Kidney (tissue), 22 donors: ENCODE measurements at places on chromosomes 16 and 17. TPM values are rescaled to one million over a fixed set of nuclear protein-coding genes. Genes with fewer than 3 reads are reported as not detected.

The SEC14L5 gene
- 0.16 TPM for total RNA-seq

The NPIPB6 gene
- 2.4 TPM for total RNA-seq

The CCNF gene
- total RNA-seq, result 2.9 TPM

The NPIPA8 gene
- total RNA-seq, result 4.8 TPM

The CIBAR2 gene
- total RNA-seq, result 1.6 TPM

The NPTX1 gene
- 0.31 TPM for total RNA-seq

The APOBR gene
- total RNA-seq, result 3.2 TPM

The UNC13D gene
- 26.1 TPM for total RNA-seq

The ERN1 gene
- total RNA-seq, result 37.0 TPM

The WFIKKN1 gene
- 0.69 TPM for total RNA-seq

The TSR1 gene
- total RNA-seq, result 24.4 TPM

The SLC38A7 gene
- 22.7 TPM for total RNA-seq

The C16orf89 gene
- 5.4 TPM for total RNA-seq

The FOXL1 gene
- 2.0 TPM for total RNA-seq

The CLEC18A gene
- total RNA-seq, result 0.85 TPM

The ASPA gene
- 5.1 TPM for total RNA-seq

The KRTAP4-6 gene
- not detected for total RNA-seq

The CNGB1 gene
- not detected for total RNA-seq

The FSCN2 gene
- total RNA-seq, result 3.8 TPM

The MEIOB gene
- 0.16 TPM for total RNA-seq

The WDR81 gene
- 28.5 TPM for total RNA-seq

The MRC2 gene
- total RNA-seq, result 23.7 TPM

The CCL8 gene
- not detected for total RNA-seq

The RPA1 gene
- 89.0 TPM for total RNA-seq

The YBX2 gene
- total RNA-seq, result 1.3 TPM

The NEUROD2 gene
- not detected for total RNA-seq

The SLC5A10 gene
- 9.7 TPM for total RNA-seq

The RAB34 gene
- total RNA-seq, result 119 TPM

The PERCC1 gene
- not detected for total RNA-seq

The MSL1 gene
- total RNA-seq, result 75.4 TPM

The AOC3 gene
- 40.6 TPM for total RNA-seq
